ENCODE measurements at places on chromosomes 6 and 20.
A peak's percentile ranks its signal among the peaks of the same experiment; 100 is the strongest.

GRCh38 chr20:61934716-61935530 lies 130.8 kb downstream of the TAF4 start:
- no peak for DNase-seq

DNA sequence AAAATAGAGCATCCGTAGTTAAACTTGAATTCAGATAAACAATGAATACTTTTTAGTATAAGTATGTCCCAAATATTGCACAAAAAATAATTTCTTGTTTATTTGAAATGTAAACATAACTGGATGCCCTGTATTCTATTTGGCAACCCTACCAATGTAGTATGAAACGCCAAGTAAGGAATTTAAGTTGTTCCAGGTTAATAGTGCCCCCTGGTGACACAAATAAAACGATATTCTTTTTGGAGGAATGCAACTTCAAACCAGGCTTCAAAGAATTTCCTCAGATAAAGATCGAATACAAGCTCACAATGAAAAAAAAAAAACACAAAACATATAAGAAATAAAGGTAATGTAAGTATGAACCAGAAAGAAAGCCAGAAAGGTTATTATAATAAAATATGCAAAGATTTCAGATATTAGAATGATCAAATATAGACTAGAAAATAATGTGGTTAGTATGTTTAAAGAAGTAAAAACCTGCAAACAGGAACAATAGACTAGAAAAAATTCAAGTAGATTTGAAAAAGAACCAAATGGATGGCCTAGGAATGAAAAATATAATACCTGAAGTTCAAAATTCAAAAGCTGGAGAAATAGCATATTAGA lies 18.4 kb upstream of the AKAP7 start:
- no peak for DNase-seq

DNA sequence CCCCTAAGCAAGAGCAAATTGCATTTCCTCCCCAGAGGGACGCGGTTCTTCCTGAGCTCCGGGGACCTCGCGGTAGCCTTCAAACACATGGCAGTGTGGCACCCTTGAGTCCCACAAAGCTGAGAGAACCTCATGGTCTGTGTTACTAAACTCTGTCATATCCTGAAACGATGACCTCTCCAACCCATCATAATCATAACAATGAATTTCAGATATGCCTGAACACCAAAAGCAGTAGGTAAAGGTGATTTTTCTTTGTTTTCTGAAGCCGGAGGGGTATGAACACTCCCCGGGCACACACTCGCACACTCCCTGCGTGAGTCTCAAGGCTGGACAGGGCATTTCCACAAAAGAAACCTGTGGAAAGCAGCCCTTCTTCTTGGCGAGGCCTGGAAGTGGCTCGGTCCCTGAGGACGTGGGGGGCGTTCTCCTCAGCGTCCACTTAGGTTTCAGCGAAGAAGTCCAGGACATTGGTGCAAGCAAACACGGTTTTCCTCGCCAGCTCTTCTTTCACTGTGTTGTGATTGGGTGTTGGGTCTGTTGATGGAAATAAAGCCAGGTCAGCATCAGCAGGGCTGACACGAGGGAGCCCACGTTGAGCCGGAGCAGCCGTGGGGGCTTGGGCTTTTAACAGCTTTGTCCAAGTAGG lies 183.4 kb downstream of the ERMARD start:
- DNase-seq: no peak

DNA sequence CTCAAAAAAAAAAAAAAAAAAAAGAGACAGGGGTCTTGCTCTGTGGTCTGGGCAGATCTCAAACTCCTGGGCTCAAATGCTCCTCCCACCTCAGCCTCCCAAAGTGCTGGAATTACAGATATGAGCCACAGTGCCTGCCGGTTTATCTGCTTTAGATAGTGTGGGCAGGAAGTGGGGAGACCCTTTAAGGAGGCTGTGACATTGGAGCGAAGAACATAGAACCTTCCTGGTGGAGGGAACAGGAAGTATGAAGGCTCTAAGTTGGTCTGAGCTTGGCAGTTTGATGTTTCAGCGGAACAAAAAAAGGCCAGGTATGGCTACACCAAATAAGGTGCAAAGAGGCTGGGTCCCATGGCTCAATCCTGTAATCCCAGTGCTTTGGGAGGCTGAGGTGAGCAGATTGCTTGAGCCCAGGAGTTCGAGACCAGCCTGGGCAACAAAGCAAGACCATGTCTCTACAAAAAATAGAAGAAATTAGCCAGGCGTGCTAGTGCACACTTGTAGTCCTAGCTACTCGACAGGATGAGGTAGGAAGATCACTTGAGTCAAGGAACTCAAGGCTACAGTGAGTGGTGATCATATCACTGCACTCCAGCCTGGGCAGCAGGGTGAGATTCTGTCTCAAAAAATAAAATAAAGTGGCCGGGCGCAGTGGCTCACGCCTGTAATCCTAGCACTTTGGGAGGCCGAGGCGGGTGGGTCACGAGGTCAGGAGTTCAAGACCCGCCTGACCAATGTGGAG lies 8.7 kb upstream of the ZMYND8 start:
- no peak for DNase-seq

DNA sequence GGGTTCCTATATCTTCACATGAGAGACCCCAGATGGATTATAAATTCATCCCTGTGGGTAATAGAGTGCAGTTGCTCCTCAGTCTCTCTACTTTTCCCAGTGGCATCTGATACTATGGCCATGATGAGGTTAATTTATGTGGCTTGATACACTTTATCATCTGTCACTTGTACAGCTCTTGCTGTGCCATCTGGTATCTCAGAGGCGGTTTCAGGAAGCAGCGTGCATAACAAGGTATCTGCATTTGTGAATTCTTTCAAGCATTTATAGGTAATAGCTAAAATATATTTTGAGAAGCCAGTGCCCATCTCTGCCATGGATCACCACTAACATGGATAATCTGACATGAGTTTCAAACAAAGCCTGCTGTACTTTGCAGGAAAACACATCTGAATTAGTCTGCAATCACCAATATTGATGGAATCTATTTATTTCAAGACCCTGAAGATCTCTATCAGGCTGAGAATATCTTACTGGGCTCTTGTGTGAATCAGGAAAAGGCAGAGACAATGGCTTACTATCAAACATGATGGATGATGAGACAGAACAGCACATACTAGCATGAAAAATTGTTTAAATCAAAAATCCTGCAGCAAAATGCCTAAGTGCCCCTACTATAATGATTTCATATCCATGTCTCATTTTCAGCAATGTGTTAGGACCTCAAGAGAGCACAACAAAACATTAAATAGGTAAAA lies 548.7 kb upstream of the MAP3K7 start:
- DNase-seq: no peak

- DNase-seq: no peak
Measured at GRCh38 chr6:18207949-18208348, 52.7 kb downstream of the KDM1B start.

GRCh38 chr20:52422574-52423336 lies 231.2 kb upstream of the ZFP64 start:
- no peak for DNase-seq

- no peak for DNase-seq
Measured at GRCh38 chr6:56366141-56366852, 118.9 kb upstream of the COL21A1 start.

DNA sequence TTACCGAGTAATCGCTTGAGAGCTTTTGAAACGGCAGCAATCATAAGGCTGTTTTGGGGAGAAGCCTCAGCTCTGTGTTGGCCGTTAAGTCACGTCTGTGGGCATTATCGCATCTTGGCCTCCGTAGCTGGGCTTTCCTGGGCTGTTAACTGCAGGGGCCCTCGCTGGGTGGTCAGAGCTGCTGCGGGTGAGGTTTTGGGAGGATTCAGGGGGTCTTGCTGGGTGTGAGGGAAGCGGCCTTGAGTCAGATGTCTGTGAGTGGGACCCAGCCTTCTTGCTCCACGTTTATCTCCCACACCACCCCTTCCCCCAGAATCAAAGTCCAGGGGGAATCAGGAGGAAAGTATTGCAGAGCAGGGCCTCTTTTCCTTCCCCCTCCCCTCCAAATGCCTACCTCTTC lies 3.2 kb upstream of the APCDD1L start:
- no peak for DNase-seq

- peak; percentile 34 for DNase-seq
Measured at GRCh38 chr6:122609881-122610689, at the start of gene PKIB. Gene PKIB (plus strand): TSS chr6:122610405. CDS start chr6:122717795, 107,390 bp downstream.

DNA sequence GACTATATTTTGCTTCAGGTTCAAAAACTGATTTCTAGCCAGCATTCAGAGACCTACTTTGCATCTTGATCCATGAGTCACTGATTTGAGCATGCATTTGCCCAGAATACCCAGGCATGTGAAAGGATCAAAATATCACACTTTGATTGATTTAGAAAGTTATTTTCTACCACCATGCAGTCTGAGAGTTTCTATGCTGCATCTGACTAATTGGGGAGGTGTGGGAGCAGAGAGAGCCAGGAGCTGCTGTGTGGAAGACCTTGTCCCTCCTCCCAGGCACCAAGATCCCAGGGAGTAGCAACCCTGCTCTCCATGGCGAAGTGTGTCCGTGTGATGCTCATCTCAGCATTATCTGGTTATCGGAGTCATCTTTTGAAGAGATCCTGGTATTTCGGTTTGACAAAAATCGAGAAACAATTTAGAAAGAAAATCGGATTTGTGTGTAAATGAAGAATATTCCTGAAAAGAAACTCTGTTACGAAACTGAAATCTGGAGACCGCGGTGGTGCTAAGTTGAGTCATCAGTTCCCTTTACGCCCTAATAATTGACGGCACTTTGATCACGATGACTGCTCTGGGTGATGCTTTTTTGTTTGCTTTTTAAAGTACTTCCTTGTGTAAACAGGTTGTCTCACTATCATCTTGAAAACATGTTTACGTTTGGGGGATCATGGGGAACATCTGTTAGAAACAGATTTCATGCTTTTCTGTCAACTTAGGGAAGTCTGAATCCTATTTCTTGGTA lies 193.4 kb downstream of the BACH2 start:
- no peak for DNase-seq

- no peak for DNase-seq
Measured at GRCh38 chr6:29665942-29666825, 9.3 kb downstream of the MOG start.

DNA sequence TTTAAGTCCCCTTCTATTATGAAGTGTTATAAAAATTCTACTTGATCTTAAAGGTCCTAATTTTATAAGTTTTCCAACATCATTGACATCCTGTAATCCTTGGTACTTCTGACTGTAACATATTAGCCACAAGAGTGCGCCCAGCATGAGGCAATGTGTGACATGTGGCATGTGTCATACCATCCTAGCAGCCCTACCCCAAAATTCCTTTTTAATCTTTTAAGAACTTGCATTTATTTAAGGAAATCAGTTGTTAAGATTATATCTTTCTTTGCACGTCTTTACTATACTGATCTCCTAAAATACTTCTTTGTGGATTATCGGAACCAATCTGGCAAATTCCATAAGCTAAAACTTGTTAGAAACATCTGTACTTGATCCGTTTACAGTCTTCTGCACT lies 167.1 kb upstream of the SLC24A3 start:
- no peak for DNase-seq

DNA sequence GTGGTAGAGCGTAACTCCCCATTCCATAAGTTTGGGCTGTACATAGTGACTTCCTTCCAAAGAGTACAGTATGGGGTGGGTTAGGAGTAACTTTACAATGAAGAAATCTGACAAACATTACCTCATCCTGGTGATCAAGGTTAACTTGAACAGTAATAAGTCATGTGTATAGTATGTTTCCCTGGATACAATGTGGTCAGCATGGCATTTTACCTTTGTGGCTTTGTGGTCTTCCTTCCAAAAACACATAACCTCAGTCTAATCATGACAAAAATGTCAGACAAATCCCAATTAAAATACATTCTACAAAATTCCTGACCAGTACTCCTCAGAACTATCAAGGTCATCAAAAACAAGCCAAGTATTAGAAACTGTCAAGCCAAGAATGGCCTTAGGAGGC lies 225.1 kb downstream of the UBE3D start:
- DNase-seq: no peak

GRCh38 chr6:56699066-56699654 lies 56.5 kb upstream of the DST start:
- DNase-seq: no peak

- no peak for DNase-seq
Measured at GRCh38 chr6:13848522-13849150, 34.3 kb upstream of the MCUR1 start.

DNA sequence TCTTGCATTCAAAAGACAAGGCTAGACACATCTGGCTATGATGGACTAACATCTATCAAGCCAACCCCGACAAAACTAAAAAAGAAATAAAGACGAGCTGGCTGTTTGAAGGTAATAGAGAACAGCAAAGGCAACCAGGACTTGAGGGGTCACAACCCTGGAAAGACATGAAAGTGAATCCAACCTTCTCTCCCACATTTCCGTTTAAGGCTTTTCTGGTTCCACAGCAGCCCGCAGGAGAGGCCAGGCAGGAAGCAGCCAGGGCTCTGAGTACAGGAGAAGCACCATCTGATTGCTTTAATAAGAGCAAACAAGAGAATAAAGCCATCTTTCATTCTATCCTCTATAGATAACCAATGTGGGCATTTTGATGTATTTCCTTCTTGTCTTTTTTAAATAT lies 14.3 kb downstream of the CNKSR3 start:
- no peak for DNase-seq

GRCh38 chr20:13061381-13061780 lies 52.6 kb downstream of the SPTLC3 start:
- peak; percentile 27 for DNase-seq

DNA sequence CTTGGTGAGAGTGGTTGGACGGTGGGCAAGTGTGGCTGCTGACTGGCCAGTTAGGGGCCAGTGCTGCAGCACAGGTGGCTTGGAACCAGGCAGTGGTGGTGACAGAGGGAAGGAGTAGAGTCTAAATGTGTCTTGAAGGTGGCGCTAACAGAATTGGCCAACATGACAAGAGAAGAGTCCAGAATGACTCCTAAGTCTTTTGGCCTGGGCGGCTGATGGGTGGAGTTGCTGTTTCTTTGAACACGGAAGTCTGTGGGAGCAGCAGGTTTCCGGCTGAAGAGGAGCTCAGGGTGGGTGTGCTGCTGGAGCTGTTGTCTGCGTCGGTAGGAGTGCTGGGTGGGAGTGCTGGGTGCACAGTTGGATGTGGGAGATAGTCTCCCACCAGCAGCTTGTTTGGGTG lies 10.1 kb downstream of the LSM14B start:
- no peak for DNase-seq

GRCh38 chr6:87916446-87916845 lies 131.2 kb upstream of the SPACA1 start:
- no peak for DNase-seq

- DNase-seq: no peak
Measured at GRCh38 chr20:44993343-44993742, 27.0 kb downstream of the STK4 start.

DNA sequence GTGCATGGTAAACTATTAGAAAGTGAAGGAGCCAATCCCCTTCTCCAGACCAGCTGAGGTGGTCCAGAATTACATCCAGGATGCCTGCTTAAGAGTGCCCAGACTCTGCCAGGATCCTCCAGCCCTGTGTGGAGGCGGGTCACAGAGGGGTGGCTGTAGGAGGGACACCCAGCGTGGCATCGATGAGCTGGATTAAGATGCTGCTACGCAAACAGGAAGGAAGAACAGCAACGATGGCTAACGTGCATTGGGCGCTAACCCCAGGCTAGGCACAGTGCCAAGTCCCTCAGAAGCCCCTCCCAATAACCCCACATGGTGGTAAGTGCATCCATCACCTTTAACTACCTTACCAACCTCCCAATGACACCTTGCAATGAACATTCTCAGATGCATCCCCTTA lies 63.9 kb upstream of the MRPS10 start:
- no peak for DNase-seq

- DNase-seq: no peak
Measured at GRCh38 chr6:21371676-21372171, 221.8 kb upstream of the SOX4 start.

GRCh38 chr6:79803917-79804316 lies 143.4 kb downstream of the ELOVL4 start:
- DNase-seq: no peak

GRCh38 chr6:35297601-35298481 lies at the start of gene DEF6:
Gene DEF6 (plus strand): TSS chr6:35297818. CDS start chr6:35297857, 39 bp downstream.
- DNase-seq: peak; percentile 77
